ENCODE measurements at places on chromosomes 12 and 14.

- DNase-seq = no peak
These were observed 98.1 kb upstream of the TMPO start for GRCh38 chr12:98417266-98417665.

DNA sequence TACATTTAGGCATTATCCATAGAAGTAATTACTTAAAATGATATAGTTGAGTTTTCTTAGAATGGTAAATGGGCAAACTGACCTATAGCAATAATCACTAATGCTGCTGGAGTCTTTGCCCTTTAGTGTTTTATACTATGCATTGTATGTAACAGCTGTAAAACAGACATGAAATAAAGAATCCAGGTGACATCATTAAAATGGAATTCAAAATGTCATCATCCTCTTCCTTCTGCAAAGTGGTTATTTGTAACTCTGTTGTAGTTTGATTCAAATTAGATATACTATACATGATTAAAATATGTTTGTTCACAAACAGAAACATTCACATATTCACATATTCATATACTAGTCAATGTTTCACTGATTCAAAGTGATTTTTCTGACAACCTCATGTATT, 598.8 kb downstream of the SLC16A7 start:
- no peak for DNase-seq

DNA sequence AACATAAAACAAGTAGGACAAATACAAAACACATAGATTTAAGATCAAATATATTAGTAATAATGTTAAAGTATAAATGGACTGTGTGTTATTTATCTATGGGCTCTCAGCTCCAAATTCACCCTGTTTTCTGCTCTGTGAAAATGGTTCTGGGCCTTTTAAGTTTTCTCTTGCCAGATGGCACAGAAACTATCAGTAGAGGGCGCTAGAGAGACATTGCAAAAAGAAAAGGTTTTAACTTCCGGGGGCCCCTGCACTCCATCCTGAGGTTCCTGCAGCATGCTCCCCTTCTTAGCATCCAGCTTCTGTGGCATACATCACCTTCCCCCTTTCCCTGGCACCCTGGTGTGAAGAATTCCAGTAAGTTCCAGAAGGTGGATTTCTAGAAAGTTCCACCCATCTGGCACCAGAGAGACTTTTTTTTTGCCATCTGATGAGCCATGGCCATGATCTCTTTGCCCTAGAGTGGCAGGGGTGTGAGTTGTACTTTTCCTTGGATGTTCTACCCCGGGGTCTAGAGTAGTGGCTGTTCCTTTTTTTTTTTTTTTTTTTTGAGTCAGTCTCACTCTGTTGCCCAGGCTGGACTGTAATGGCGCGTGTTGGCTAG, 29.3 kb downstream of the ZCRB1 start:
- no peak for DNase-seq

GRCh38 chr12:124543052-124543589, 24.3 kb downstream of the NCOR2 start:
- no peak for DNase-seq

GRCh38 chr14:33692762-33693161, 258.1 kb downstream of the EGLN3 start:
- no peak for DNase-seq

GRCh38 chr14:89040080-89040459, 215.6 kb downstream of the TTC8 start:
- no peak for DNase-seq

DNA sequence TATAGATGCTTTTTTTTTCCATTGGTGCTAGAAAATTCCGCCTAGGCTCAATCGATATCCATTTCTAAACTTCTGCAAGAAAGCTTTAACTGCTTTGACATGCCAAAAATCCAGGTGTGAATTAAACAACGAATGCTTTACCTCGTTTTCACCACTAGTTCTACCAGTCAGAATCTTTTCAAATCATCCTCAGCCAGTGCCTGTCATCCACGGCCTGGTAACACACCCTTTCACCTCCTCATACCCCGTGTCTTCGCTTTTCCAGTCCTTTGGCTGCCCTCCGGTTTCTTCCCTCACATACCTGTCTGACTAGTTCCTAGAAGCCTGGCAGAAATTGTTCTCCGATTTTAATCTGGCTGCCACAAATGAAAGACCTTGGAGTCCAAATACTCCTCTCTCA, 1.4 kb upstream of the PHC1 start:
- no peak for DNase-seq

DNA sequence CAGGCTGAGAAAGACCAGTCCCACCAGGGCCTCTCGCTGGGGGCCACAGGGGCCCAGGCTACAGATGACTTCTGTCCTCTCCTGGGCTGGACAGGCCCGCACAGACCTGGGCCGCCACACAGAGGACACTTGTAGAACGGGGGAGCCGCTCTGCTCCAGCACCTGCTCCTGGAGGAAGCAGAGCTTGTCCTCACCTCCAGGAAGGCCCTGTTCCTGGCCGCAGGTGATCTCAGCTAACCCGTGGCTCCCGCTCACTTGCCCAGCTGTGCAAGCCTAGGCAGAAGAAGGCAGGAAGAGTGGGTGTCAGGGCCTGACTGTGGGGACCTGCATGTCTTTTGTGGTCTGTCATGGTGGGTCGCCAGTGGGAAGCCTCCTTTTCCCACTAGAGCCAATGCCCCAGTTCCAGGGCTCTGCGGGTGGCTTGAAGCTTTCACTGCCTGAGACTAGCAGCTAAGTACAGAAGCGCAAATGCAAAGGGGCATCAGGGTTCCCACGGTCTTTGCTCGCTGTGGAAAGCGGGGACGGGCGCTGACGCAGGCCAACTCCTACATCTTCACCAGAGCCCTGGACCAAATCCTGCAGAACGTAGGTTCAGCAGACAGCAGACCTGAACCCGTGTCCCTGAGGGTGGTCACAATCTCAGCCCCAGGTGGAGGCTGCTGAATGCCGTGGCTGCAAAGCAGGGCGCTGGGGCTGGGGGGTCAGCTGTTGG, 8.8 kb upstream of the CEP170B start:
- no peak for DNase-seq
